ENCODE measurements at places on chromosomes 7 and 10. TPM values are rescaled to one million over a fixed set of nuclear protein-coding genes. Genes with fewer than 3 reads are reported as not detected.
A peak's percentile ranks its signal among the peaks of the same experiment; 100 is the strongest.

- DNase-seq = peak; percentile 55
- no peaks in the 10 kb centered on the region for H3K27me3 ChIP-seq
- H3K4me1 ChIP-seq = peaks cover 12% of the 10 kb centered on the region
- H3K27ac ChIP-seq = no peak overlapping the region
Measured at GRCh38 chr7:22393913-22394729, 37.2 kb upstream of the RAPGEF5 start.

- H3K36me3 ChIP-seq = no peaks in the 10 kb centered on the region
- H3K27ac ChIP-seq = no peak overlapping the region
- H3K4me3 ChIP-seq = no peak overlapping the region
Measured at GRCh38 chr7:148356303-148356702, 234.3 kb upstream of the C7orf33 start.

DNA sequence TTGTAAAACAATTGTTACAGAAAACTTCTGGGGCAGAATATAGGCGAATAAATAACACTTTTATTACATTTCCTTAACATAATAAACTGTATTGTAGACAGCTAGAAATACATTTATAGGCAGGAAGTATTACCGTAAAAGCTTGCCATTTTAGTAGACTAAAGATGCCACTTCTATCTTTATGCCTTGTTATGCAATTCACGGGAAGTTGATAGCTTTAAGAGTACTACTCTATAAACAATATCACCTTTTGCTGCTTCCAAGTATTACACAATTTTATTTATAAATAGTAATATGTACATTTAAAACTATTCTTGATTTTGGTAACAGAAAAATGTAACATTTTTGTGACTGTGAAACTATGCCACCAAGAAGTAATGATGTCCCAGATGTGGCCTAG is 37.9 kb downstream of the PALS2 start:
- H3K27ac ChIP-seq = no peak overlapping the region
- DNase-seq = no peak

- H3K36me3 ChIP-seq = no peaks in the 10 kb centered on the region
- no peak overlapping the region for H3K27ac ChIP-seq
- no peaks in the 10 kb centered on the region for H3K4me1 ChIP-seq
Measured at GRCh38 chr10:91569522-91569921, 63.3 kb downstream of the PPP1R3C start.

- H3K27ac ChIP-seq = no peak overlapping the region
- H3K4me3 ChIP-seq = no peak overlapping the region
- peaks cover 3% of the 10 kb centered on the region for H3K36me3 ChIP-seq
Measured at GRCh38 chr7:149729983-149730801, 43.2 kb downstream of the ZNF467 start.

- DNase-seq = peak; percentile 38
- H3K27ac ChIP-seq = no peak overlapping the region
- peaks cover 98% of the 10 kb centered on the region for H3K27me3 ChIP-seq
- no peak overlapping the region for H3K4me3 ChIP-seq
Measured at GRCh38 chr7:122311050-122311700, 6.6 kb upstream of the FEZF1 start.

GRCh38 chr7:21352540-21353387 is 75.1 kb upstream of the SP4 start:
- no peak overlapping the region for H3K4me3 ChIP-seq
- no peak for DNase-seq
- H3K27ac ChIP-seq = no peak overlapping the region
- no peaks in the 10 kb centered on the region for H3K36me3 ChIP-seq
- H3K4me1 ChIP-seq = no peaks in the 10 kb centered on the region

DNA sequence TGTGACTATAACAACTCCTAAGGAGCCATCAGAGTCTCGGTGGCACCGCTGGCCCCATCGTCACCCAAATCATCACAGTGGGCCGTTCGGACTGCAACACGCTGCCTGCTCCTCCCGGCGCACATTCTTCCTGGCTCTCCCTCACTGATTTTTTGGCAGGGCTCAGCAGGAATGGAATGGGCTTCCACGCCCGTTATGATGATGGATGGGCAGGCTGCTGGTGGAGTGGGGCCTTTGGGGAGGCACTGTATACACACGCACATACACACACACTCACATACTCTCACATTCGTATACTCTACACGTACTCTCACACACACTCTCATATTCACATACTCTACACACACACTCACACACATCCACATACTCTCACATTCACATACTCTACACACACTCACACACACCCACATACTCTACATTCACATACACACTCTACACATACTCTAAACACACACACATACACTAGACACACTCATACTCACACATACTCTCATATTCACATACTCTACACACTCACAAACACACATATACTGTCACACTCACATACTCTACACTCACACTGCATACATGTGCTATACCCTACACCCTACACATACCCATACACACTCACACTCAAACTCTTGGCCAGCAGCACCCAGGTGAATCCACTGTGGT is 99.8 kb downstream of the KCNMA1 start:
- no peaks in the 10 kb centered on the region for H3K27me3 ChIP-seq
- DNase-seq = no peak
- peaks cover 9% of the 10 kb centered on the region for H3K4me1 ChIP-seq
- H3K27ac ChIP-seq = no peak overlapping the region
- H3K4me3 ChIP-seq = no peak overlapping the region

- no peak overlapping the region for H3K27ac ChIP-seq
- peaks cover 43% of the 10 kb centered on the region for H3K4me1 ChIP-seq
- no peak for DNase-seq
- no peaks in the 10 kb centered on the region for H3K36me3 ChIP-seq
- no peaks in the 10 kb centered on the region for H3K27me3 ChIP-seq
Measured at GRCh38 chr7:92737706-92738105, 98.7 kb downstream of the CDK6 start.

GRCh38 chr10:1626410-1626809 is 110.9 kb downstream of the ADARB2 start:
- H3K27ac ChIP-seq = no peak overlapping the region
- no peaks in the 10 kb centered on the region for H3K27me3 ChIP-seq
- DNase-seq = no peak
- H3K4me3 ChIP-seq = no peak overlapping the region

DNA sequence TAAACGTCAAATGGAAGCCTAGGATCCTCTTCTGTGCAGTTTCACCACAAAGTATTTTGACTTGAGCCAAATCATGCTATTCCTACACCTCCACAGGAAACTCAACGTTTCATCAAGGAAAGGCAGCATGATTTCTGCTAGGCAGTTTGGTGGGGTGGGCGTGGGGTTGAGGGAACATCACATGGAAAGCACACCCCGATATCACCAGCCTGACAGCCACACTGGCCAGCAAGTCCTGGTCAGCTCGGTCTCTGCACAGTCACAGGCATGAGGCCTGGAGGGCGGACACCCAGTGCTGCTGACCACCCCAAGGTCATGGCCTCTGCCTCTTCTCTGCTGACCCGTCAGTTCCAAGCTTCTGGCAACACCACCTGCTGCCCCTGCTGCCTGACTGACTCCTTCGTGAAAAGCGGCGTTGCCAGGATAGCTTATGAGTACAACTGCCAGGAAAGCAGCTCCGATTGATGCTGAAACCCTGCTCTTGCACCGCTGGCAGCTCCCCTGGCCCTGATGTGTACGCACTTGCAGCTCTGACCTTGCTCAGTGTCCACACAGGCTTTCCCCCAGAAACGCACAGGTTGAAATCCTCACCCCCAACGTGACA is 171.5 kb downstream of the DIP2C start:
- H3K36me3 ChIP-seq = no peaks in the 10 kb centered on the region
- no peaks in the 10 kb centered on the region for H3K4me1 ChIP-seq
- no peak overlapping the region for H3K4me3 ChIP-seq
- no peak for DNase-seq

- H3K27ac ChIP-seq = no peak overlapping the region
- H3K4me1 ChIP-seq = peaks cover 13% of the 10 kb centered on the region
- no peak for DNase-seq
- no peak overlapping the region for H3K4me3 ChIP-seq
- no peaks in the 10 kb centered on the region for H3K36me3 ChIP-seq
Measured at GRCh38 chr10:89309156-89310055, 7.6 kb downstream of the IFIT2 start.

- peak; percentile 90 for DNase-seq
- H3K27me3 ChIP-seq = no peaks in the 10 kb centered on the region
- no peaks in the 10 kb centered on the region for H3K36me3 ChIP-seq
- H3K27ac ChIP-seq = peak overlapping the region; percentile 67
- peak overlapping the region; percentile 26 for H3K4me3 ChIP-seq
- H3K4me1 ChIP-seq = peaks cover 32% of the 10 kb centered on the region
Measured at GRCh38 chr10:110392868-110393740, 88.4 kb upstream of the SMNDC1 start.

DNA sequence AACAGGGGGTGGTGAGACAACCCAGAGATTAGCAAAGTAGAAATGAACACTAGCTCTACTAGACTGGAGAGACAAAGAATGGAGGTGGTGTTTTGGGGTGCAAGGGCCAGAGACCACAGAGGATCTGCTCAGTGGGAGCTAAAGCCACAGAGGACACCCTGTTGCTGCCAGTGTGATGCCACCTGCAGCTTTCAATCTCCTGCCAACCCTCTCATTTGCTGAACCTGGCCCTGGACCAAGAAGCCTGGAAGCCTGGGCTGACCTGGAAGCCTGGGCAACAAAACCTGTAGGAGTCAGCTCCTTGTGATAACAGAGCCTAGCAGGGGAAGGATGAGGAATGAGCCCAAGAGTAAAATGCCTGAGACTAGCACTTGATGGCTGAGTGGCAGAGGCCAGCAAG is 81.1 kb upstream of the ADO start:
- DNase-seq = no peak
- H3K27ac ChIP-seq = no peak overlapping the region
- no peaks in the 10 kb centered on the region for H3K36me3 ChIP-seq
- H3K4me1 ChIP-seq = no peaks in the 10 kb centered on the region
- H3K27me3 ChIP-seq = peaks cover 28% of the 10 kb centered on the region

DNA sequence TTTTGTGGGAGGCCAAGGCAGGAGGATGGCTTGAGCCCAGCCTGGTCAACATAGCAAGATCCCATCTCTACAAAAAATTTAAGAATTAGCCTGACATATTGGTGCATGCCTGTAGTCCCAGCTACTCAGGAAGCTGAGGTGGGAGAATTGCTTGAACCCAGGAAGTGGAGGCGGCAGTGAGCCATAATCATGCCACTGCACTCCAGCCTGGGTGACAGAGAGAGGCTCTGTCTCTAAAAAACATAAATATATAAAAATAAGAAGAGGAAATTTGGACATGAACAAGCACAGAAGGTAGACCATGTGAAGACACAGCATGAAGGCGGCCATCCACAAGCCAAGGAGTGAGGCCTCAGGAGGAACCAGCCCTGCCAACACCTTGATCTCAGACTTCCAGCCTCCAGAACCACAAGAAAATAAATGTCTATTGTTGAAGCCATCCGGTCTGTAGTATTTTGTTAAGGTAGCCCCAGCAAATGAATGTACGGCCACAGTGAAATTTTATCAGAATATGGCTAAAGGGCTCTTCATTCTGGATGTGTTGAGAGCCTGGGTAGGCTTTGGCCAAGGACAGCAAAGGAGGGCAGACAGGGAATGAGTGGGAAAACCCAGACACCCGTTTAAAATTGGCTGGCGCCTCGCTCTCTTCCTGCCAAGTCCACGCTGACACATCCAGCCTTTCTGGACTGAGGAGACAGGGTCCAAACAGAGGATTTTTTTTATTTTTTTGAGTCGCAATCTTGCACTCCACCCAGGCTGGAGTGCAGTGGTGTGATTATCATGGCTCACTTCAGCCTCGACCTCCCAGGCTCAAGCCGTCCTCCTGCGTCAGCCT is 12.9 kb upstream of the GRID2IP start:
- no peak overlapping the region for H3K27ac ChIP-seq
- H3K36me3 ChIP-seq = no peaks in the 10 kb centered on the region
- no peaks in the 10 kb centered on the region for H3K27me3 ChIP-seq
- H3K4me3 ChIP-seq = no peak overlapping the region

DNA sequence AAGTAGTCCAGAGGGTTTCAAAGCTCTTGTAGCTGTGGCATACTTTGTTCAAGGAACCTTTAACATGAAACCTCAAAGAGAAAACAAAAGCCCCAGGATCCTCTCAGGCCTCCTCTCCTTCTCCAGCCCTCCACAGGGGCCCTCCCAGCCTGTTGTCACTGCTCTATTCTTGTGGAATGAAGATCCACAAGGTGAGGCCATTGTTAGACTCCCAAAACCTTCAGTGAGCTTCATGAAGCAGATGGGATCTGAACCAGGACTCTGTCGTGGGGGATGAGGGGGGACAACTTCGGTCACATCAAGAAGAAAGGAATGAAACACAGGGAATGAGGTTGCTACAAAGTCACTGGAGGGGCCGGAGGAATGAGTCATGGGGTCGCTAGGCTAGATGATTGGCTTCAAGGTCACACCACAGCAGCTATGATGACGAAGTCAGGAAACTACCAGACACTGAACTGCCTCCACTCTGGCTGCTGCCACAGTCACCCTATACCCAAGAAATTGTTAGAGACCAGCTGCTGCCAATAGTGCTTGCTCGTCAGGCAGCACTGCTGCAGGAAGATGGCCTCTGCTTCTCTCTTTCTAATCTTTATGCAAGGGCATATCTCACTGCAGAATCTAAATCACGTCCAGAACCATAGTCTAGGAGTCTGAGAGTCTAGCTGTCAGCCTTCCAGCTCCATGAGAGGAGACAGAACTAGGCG is 208.8 kb downstream of the HIBADH start:
- no peak overlapping the region for H3K27ac ChIP-seq
- peaks cover 12% of the 10 kb centered on the region for H3K4me1 ChIP-seq
- no peaks in the 10 kb centered on the region for H3K36me3 ChIP-seq
- no peaks in the 10 kb centered on the region for H3K27me3 ChIP-seq

DNA sequence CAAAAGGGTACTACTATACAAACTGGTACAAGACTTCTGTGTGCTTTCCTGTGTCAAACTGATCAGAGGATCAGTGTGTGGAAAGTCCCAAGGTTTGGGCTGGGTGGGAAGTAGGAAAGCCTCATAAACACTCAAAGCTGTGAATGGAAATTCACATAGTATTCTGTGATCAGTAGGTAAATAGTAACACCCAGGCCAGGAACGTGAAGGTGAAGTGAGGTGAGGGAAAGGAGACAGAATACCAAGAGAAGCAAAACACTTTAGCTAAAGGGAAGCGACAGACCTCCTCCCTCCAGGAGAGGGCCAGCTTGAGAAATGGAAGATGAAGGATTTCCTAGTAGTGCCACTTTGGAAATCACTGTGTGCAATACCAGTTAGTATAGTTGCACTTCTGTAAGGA is 451.9 kb downstream of the KCNMA1 start:
- no peak overlapping the region for H3K4me3 ChIP-seq
- no peaks in the 10 kb centered on the region for H3K27me3 ChIP-seq
- no peak for DNase-seq
- no peak overlapping the region for H3K27ac ChIP-seq
- peaks cover 9% of the 10 kb centered on the region for H3K4me1 ChIP-seq

- no peak for DNase-seq
- H3K4me3 ChIP-seq = no peak overlapping the region
- H3K36me3 ChIP-seq = no peaks in the 10 kb centered on the region
- H3K27me3 ChIP-seq = peaks cover 36% of the 10 kb centered on the region
Measured at GRCh38 chr7:12569673-12570072, 847 bp upstream of the SCIN start.

The INPP5A gene
- 20.9 TPM for total RNA-seq

The ZDHHC6 gene
- 26.1 TPM for total RNA-seq

The TRIL gene
- 0.29 TPM for total RNA-seq

The HOGA1 gene
- total RNA-seq = 2.7 TPM
